Renal cortex interstitium (tissue), 15 donors: ENCODE measurements at places on chromosomes 5 and 9. TPM values are rescaled to one million over a fixed set of nuclear protein-coding genes. Genes with fewer than 3 reads are reported as not detected.

DNA sequence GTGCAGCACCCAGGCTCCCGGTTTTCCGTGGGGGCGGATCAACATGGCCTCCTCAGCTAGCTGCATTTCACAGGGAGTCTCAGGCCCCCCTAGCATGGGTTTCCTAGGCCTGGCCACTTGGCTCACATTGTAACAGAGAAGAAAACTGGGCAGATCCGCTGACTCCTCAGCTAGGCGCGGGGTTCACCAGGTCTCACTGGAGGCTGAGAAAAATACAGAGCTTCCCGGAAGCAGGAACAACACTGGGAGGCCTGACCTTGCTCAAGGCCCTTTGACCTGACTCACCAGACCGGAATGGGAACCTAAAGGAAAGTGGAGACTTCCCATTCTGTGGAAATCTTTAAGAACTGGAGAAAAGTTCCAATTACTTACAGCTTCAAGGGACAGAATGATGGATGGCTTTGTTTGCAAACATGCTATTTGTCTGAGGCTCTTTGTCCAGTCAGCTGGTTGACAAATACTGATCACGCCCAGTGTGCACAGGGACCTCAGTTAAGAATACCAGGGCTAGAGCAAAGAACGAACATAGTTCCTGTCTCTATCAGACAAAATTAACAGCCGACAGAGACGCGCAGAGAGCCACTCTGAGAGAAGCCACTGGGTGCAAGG, 88.7 kb upstream of the LRRTM2 start:
- DNase-seq = no peak

GRCh38 chr9:134811079-134811672, 69.4 kb upstream of the FCN2 start:
- no peak for DNase-seq

- DNase-seq = no peak
Observed at GRCh38 chr5:16994565-16994964, 58.5 kb upstream of the MYO10 start.

GRCh38 chr9:126959336-126959735, 44.8 kb downstream of the RALGPS1 start:
- DNase-seq = no peak

DRD1 gene
- not detected for polyA plus RNA-seq

GRCh38 chr5:96439477-96440184, 6.6 kb upstream of the PCSK1 start:
- no peak for DNase-seq

DNA sequence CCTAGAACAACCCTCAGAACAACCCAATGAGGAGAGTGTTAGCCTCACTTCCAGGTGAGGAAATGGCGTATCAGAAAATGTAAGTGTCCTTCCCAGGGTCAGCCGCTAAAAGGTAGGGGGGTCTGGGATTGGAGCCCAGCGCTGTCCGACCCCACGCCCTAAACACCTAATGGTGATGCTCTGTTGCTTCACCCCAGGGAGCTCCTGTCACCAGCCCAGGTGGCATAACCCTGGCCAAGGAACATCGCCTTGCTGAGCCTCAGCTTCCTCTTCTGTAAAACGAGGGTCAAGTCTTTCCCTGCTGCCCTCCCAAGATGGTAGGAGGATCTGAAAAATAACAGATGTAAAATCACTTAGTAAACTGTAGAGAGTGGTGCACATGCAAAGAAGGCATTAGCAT, 132.5 kb downstream of the PAX5 start:
- no peak for DNase-seq

GABRA6 gene
- polyA plus RNA-seq = not detected

DNA sequence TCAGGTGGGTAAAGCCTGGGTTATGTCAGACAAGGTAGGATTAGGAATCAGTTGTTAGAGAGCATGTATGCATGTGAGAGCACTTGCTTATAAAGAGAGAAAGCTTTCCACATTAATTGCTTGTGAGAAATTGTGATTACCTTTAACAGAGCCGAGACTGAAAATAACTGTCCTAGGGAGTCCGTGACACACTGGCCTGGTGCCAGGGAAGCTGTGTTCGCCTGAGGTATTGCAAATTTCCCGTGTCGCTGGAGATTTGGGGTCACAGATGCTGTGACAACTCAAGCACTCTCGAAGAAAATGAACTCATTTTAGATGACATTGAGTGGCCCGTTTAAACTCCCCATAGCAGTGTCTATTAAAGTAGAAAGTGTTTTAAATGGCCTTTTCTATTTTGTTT, 9.6 kb downstream of the SLC1A1 start:
- DNase-seq = no peak

DNA sequence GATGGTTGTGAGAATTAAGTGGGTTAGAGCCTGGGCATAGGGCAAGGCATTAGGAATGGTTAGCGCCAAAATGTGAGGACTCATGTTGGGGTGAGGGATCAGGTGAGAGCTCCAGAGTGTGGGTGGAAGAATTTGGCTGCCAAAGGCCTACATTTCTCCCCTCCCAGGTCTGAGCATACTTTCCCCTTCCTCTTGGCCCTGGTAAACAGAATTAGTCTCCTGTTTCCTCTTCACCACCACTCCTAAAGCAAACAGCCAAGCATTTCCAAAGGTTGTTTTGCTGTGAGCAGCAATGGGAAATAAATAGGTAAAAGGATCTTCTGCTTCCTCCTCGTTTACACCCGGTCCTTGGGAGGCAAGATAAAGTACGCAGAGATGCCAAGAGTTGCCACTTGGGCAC, 132.5 kb downstream of the ZSWIM6 start:
- no peak for DNase-seq

DNA sequence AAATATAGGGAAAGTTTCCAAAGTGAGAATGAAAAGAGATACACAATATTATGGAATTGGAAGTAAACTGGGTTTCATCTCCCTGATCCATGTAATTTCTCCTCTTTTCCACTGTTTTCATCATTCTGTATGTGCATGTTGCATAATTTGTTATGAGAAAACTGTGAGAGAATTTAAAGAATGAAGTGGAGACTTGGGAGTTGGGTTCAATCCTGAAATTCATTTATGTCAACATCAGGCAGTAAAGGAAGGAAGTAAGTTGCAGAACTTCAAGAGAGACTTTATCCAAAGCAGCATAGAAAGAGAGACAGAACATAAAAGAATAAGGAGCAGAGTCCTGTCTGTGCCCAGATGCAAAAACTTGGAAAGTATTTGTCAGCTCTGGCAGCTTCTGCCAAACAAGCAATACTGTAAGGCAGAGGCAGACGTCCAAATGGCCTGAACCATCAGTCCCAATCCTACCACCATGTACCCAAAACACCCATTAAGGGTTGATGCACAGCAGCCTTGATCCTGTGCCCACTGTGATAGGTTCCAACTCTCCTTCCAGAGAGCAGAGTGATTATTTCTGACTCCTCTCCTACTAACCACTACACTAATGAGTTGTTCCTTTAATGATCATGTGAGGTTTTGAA, 425.3 kb upstream of the CDH6 start:
- DNase-seq = no peak

GRCh38 chr9:135887021-135887507, 20.3 kb downstream of the CAMSAP1 start:
- no peak for DNase-seq

DNA sequence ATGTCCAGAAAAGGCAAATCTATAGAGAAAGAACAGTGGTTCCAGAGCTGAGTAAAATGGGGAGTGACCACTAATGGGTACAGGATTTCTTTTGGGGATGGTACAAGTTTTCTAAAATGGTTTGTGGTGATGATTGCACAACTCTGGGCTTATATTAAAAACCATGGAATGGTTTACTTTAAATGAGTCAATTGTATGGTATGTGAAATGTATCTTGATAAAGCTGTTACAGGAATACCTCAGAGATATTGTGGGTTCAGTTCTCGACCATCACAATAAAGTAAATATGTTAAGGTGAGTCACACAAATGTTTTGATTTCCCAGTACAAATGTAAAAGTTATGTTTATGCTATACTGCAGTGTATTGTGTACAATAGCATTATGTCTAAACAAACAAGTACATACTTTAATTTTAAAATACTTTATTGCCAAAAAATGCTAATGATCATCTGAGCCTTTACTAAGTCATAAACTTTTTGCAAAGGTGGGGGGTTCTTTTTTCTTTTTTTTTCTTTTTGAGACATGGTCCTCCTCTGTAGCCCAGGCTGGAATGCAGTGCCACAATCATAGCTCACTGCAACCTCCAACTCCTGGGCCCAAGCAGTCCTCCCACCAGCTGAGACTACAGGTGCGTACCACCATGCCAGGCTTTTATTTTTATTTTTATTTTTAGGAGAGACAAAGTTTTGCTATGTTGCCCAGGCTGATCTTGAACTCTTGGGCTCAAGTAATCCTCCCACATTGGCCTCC, 65.9 kb downstream of the SHOC1 start:
- no peak for DNase-seq

GRCh38 chr5:172405226-172406107, 48.9 kb downstream of the SH3PXD2B start:
- no peak for DNase-seq

DNA sequence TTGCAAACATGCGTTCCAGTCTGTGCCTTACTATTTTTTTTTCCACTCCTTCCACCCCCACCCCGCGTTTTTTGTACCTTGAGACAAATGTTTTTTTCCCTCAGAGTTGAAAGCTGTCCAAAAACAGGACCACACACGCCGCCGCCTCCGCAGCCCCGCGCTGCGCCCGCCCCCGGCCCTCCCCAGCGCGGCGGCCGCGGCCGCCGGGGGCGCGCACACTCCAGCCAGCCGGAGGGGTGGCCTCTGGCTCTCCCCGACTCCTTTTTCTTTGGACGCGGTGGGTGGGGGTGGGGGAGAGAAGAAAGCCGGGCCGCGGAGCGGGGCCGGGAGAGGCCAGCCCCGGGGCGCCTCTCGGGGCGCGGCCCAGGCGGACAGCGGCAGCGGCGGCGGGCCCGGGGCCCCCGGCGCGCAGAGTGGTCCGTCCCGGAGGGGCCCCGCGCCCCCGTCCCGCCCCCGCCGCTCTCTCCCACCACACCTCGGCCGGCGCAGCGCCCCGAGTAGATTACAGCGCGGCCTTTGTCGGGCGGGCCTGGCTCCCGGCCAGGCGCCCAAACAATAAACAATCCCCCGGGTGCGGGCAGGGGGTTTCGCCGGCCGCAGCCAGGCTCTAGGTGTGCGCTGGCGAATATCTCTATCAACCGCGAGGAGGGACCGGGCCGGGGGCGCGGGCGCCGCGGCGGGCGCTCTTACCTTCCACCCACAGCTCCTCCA, 10.9 kb downstream of the PTCH1 start:
- DNase-seq = peak; percentile 65

BAG1 gene
- 73.6 TPM for polyA plus RNA-seq

- no peak for DNase-seq
Observed at GRCh38 chr5:1808439-1808838, 7.2 kb downstream of the NDUFS6 start.

DNA sequence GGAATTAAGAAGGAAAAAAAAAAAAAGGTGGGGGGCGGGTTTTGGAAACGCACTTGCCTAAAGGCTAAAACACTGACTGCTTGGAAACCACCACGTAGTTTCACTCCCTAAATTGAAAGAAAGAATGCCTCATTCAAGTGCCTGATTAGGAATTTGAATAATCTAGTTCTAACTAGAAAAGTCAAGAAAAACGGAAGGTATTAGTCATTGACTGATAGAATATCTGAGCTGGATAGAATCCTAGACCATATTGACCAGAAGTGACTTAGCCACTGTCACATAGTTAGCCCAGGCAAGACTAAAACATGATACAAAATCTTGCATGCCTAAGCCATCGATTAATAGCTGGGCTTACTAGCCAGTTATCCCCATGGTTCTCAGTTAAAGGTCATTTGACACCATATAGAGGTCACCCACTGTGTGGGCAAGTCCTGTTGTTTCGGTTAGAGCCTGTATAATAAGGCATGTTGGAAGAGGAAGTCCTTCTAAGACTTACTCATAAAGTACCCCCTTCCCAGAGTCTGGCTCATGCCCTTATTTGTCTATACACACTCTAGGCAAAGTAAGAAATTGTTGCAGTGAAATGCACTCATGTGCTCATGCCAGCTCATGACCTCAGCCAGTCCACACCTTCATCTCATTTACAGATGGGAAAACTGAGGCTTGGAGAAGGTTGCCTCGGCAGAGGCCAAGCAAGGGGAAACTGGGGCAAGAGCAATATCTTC, 40.2 kb downstream of the SH3RF2 start:
- no peak for DNase-seq

GRCh38 chr5:142939006-142939405, 168.8 kb downstream of the ARHGAP26 start:
- DNase-seq = no peak
